Activated effector memory CD4-positive, alpha-beta T cell treated with anti-CD3 and anti-CD28 coated beads, Interleukin-2, amount 50 U/mL, for 16 hours (primary cell): ENCODE measurements at places on chromosomes 12 and 14.
A peak's percentile ranks its signal among the peaks of the same experiment; 100 is the strongest.

DNA sequence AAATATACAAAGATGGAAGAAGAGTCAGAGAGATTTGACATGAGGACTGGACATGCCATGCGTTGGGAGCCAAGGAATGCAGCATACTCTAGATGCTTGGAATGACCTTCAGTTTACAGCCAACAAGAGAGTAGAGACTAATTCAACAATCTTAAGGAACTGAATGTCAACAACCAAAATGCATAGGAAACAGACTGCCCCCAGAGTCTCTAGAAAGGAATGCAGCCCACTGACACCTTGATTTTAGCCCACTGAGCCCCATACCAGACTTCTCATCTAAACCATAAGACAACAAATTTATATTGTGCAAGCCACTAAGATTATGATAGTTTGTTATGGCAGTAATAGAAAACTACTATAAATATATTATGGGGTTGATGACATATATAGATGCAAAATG lies 611.2 kb downstream of the RPS29 start:
- DNase-seq: no peak

DNA sequence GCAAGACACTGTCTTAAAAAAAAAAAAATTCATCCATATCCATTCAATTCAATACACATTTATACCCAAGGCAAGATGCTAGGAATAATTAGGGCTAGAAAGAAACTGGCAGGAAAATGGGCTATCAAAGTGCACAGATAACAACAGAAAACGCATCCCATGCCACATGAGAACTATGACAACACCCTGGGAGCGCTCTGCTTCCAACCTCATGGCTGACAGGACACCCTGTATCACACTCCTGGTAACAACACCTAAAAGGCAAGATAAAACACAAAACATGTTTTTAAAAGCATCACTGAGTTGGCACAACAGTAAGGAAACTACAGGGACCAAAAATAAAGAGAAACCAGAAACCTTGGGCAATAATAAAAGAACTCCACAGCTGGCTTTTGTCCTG lies 54.9 kb downstream of the ZFYVE21 start:
- no peak for DNase-seq

GRCh38 chr12:1839464-1839863 lies 19.1 kb downstream of the LRTM2 start:
- DNase-seq: no peak

GRCh38 chr14:57979376-57980048 lies 113.6 kb upstream of the SLC35F4 start:
- no peak for DNase-seq

GRCh38 chr12:68336889-68337303 lies 4.7 kb upstream of the MDM1 start:
- no peak for DNase-seq

DNA sequence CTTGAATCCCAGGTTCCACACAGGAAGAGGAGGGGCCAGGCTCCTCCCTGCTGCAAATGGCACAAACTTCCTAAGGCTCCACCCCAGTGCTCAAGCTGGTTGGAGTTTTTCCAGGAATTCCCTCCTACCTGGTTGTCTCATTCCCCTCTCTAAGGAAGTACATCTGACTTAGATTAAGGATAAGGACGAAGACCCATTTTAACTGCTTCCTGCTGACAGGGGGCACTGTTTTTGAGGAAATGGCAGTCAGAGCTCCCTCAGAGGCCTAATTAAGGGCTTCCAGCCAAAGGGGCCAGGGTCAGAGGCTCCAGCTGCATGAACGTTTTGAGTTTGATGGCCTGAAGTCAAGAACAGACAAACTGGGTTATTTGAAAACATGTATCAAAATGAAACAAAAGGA lies 1084.7 kb downstream of the SLC6A15 start:
- DNase-seq: no peak

DNA sequence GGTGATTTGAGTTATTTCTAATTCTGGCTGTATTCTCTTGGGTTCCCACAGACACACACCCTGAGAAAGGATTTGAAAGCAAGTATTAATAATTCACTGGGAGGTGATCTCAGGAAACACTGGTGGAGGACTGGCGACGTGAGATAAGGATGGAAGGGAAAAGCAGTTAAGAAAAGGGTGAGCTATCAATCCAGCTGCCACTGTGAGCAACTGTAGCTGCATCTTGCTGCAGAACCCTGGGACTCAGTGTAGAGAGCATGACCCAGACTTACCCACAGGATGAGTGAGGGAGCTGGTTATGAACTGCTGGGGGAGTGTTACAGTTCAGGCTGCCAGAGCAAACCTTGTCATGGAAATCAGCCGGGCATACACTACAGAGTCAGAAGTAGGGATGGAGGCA lies 71.9 kb downstream of the RESF1 start:
- no peak for DNase-seq

DNA sequence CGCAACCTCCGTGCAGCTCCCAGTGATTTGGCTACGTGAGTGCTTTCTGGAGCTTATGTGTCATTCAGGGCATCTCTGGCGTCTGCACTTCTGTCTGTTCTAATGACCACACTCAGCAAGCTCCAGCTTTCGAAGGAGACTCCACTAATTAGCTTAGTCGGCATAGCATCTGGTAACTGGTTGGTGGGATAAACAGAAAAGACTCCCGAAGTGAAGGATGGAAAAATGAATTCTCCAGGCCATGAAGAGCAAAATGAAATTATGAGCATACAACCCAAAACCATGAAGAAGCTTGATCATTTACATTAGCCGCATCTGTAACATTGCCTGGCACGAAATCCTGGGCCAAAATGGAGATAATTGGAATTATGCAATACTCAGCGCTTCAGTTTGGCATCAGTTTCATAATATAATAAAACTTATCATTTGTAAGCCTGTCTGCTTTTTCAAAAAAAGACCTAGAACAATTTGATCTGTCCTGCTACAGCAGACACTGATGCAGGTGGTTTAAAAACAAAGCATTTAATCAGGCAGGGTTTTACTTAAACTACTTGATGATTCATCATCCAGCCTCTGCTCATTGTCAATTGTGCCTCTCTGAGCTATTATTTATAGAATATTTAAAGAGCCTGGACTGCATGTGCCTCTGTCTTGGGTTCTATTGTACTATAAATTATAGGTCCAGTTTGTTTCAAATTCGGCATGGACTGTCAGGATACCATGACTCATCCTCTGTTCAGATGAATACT lies 87.4 kb downstream of the SYT1 start:
- no peak for DNase-seq

GRCh38 chr12:128387811-128388422 lies 120.9 kb downstream of the TMEM132C start:
- no peak for DNase-seq

- DNase-seq: no peak
Observed at GRCh38 chr12:20119596-20120402, 248.5 kb upstream of the PDE3A start.

DNA sequence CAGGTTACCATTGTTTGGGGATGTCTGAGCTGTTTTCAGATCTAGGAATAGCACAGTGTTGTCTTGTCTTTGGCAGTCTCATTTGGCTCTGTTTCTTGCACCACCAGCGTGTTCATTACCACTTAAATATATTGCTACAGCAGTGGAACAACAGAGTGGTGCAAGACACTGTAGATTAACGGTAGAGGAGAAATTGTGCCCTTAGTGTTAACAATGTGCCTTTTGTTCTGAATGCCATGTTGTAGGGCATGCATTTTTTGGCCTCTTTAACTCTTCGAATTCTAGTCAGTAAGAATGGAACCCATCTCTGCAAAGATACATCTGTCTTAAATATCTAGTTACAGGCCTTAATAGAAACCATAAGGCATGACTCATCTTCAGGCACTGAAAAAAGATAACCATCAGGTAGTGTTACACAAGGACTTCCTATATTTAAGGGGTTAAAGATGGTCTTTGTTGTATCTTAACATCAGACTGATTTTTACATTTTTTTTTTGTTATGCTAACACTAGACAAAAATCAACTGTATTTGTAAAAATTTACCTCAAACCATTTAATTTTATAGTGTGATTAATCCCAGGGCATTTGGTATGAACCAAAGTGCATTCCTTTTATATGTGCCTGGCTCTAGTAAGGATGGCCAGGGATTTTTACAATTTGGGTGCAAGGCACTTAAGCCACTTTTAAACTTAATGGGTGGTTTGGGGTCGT lies 12.9 kb downstream of the DYRK2 start:
- DNase-seq: no peak

DNA sequence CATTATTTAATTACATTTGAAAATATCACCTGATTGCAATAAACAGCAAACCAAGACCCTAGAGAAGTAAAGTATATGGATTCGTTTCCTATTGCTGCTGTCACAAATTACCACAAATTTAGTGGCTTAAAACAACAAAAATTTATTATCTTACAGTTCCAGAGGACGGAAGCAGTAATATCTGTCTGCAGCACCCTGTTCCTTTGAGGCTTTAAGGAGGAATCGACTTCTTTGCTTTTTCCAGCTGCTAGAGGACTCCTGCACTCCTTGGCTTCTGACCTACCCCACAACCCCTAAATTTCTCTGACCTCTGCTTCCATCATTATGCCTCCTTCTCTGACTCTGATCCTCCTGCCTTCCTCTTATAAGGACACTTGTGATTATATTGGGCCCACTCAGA lies 23.8 kb upstream of the PPM1A start:
- DNase-seq: no peak

- peak; percentile 57 for DNase-seq
Observed at GRCh38 chr12:6444031-6444430, 724 bp upstream of the CD27 start.

DNA sequence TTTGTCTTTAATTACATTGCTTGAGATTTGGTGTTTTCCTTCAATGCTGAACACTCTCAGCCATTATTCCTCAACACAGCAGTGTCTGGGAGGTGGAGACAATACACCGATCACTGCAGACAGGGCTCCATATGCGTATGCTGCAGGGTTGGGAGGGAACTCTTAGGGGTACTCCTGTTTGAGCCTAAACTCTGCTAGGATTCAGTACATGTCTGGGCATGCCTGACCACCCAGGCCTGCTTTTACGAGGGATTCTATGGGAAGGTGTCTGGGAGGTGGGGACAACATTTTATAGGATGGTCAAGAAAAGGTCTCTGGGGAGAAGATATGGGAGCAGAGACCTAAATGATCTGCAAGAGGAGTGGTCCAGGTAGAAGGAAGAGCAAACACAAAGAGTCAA lies 34.3 kb downstream of the DHRS2 start:
- DNase-seq: no peak

- no peak for DNase-seq
Observed at GRCh38 chr14:66610154-66610563, 102.2 kb downstream of the GPHN start.

DNA sequence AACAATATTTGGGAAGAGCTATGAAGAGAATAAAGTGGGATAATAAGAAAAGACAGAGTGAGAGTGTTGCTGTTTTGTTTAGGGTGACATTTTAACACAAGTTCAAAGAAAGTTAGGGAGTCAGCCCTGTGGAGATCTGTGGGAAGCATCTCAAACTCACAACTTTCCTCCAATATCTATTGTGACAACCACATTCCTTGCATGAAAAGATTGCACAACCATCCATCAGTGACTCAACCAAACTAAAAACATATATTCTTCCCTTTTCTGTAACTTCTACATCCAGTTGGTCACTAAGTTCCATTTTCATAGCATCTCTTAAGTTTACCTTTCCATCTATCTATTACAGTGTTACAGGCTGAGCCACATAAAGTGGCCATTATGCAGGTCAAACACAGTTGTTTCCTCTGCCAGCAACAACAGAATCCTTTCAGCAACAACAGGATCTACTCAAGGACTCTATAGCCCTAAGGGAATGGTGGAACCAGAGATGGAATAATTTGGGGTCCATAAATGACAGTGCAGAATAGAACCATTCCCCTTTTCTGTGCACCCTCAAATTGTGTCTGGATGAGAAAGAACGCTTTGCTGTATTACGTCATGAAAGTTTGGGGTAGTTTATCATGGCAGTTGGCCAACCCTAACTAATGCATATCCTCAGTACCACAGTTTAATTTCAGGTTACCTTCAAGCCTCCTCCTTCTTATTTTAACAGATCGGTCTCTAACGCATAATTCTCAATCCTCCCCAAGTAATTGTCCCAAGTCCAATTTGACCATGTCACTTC lies 118.8 kb downstream of the ST8SIA1 start:
- no peak for DNase-seq

GRCh38 chr14:81473456-81474147 lies 60.1 kb downstream of the SEL1L start:
- no peak for DNase-seq

- peak; percentile 72 for DNase-seq
Observed at GRCh38 chr14:75497191-75497590, 25.1 kb upstream of the BATF start.

DNA sequence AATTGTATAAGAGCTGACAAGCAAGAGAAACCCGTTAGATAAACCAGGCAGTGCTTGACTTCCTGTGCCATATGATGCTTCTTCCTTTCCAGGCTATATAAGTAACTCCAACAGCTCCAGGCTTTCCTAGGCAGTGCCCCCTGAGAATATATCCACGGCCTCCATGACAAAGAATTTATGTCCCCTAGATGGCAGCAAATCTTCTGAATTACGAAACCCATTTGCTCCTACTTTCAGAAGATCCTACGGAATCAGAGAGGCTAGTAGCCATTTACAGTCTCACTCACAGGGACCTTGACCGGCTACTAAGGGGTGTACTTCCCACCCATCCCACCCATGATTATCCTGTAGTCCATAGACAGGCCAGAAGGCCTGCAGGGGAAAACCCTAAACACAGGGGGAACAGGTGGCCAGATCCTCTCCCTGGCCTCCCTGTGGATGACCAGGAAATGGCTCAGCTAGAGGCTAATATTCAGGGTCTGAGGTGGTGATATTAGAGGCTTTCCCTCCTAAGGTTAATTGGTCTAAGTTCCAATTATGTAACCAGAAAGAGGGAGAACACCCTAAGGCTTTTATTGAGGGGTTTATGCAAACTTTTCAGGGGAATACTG lies 77.2 kb upstream of the DCD start:
- no peak for DNase-seq

GRCh38 chr12:92546259-92546634 lies 156.5 kb upstream of the PLEKHG7 start:
- no peak for DNase-seq

DNA sequence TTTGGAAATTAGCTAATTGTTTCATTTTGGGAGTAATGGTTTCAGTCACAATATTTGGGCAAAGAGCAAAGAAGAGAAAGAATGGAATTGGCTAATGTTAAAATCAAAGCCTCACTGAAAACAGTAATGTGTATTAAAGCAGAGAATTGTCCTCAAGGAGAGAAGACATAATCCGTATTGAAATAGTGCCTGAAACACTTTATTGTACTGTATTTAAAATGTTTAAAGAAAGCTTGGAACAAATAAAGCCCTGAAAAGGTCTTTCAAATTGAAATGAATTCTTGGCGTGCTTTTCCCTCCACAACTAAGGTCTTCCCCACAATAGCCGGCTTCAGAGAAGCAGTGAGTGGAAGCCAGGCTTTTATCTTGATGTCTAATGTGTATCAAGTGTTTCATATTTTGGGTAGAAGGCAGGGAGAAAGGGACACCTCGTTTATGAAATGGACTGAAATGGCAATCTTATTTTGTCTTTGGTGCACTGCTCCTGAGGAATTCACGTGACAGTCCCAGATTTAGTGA lies 212.9 kb upstream of the CRY1 start:
- DNase-seq: no peak

- DNase-seq: no peak
Observed at GRCh38 chr12:90327793-90328743, 619.4 kb upstream of the ATP2B1 start.
